GM23248 (cell line): ENCODE measurements at places on chromosomes 7 and 10. TPM values are rescaled to one million over a fixed set of nuclear protein-coding genes. Genes with fewer than 3 reads are reported as not detected.

DNA sequence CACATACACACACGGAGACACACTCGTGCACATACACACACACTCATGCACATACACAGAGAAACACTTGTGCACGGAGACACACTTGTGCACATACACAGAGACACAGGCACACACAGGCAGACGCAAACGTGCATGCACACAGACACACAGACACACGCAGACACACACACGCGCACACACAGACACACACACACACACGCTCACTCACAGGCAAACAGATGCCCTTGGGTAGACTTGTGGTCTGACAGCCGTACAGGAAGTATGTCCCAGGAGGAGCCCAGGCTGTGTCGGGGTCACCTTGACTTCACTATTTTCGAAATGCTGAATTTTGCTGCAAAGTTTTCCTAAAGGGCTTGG, 538.0 kb downstream of the DNAJB6 start:
- H3K27ac ChIP-seq = no peak overlapping the region
- no peak for DNase-seq
- no peaks in the 10 kb centered on the region for H3K36me3 ChIP-seq

- H3K36me3 ChIP-seq = no peaks in the 10 kb centered on the region
- no peaks in the 10 kb centered on the region for H3K27me3 ChIP-seq
- peak overlapping the region; percentile 84 for H3K27ac ChIP-seq
- H3K4me3 ChIP-seq = peak overlapping the region; percentile 66
- peaks cover 39% of the 10 kb centered on the region for H3K4me1 ChIP-seq
Measured at GRCh38 chr10:74189999-74190421, 39.0 kb downstream of the ADK start.

GRCh38 chr10:72260239-72260975, 13.3 kb upstream of the DDIT4 start:
- no peaks in the 10 kb centered on the region for H3K27me3 ChIP-seq
- H3K27ac ChIP-seq = peak overlapping the region; percentile 50
- H3K4me1 ChIP-seq = peaks cover 26% of the 10 kb centered on the region
- H3K36me3 ChIP-seq = no peaks in the 10 kb centered on the region

DNA sequence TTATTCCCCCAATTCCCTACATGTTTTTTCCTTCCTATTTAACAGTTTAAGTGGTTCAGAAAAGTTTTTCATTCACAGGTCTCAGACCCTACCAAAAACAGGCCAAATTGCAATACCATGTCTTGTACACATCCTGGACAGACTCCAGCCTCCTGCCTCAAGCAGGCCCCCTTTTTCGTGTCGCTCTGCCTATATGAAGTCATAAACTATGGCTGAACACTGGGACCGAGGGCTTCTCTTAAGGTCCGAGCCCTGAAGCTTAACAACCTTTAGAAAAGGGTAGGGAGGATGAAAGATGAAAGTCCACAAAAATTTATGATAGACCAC, 1.4 kb downstream of the FBXW4 start:
- H3K36me3 ChIP-seq = no peaks in the 10 kb centered on the region
- H3K4me3 ChIP-seq = peak overlapping the region; percentile 81
- DNase-seq = peak; percentile 80
- H3K27me3 ChIP-seq = no peaks in the 10 kb centered on the region
- peaks cover 11% of the 10 kb centered on the region for H3K4me1 ChIP-seq
- H3K27ac ChIP-seq = peak overlapping the region; percentile 80

- H3K4me1 ChIP-seq = no peaks in the 10 kb centered on the region
- no peak overlapping the region for H3K4me3 ChIP-seq
- no peaks in the 10 kb centered on the region for H3K27me3 ChIP-seq
- H3K36me3 ChIP-seq = peaks cover 18% of the 10 kb centered on the region; the same call in 1 of the 2 replicates
- no peak overlapping the region for H3K27ac ChIP-seq
Measured at GRCh38 chr7:35658606-35659201, 36.2 kb downstream of the HERPUD2 start.

GRCh38 chr7:30453921-30454320, 24.7 kb downstream of the NOD1 start:
- H3K27me3 ChIP-seq = no peaks in the 10 kb centered on the region
- DNase-seq = peak; percentile 18
- no peak overlapping the region for H3K4me3 ChIP-seq
- peaks cover 10% of the 10 kb centered on the region for H3K4me1 ChIP-seq
- H3K27ac ChIP-seq = no peak overlapping the region

CAV1 gene
- total RNA-seq = 1,062 and 1,092 TPM in 2 replicates

GRCh38 chr7:144649120-144649519, 186.7 kb downstream of the TPK1 start:
- H3K4me3 ChIP-seq = no peak overlapping the region
- no peak overlapping the region for H3K27ac ChIP-seq
- DNase-seq = no peak
- no peaks in the 10 kb centered on the region for H3K36me3 ChIP-seq

DNA sequence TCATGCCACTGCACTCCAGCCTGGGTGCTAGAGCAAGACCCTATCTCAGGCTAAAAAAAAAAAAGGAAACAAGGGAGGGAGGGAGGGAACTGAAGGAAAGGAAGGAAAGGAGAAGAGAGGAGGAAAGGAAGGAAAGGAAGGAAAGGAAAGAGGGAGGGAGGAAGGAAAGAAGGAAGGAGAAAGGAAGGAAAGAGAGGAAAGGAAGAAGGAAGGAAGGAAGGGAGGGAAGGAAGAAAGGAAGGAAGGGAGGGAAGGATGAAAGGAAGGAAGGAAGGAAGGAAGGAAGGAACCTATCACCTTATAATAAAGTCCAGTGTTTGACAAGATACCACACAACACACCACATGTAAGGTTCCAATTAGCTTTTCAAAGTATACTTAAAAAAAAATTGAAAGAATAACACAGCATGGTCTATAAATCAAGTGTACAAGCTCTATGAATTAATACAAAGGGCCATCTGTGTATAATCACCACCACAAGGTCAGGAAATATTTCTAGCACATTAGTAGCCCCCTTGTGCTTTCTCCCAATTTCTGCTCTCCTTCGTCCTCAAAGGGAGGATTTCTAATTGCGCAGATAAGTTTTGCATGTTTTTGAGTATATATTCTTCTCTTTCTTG, 26.4 kb downstream of the RNF216 start:
- peaks cover 33% of the 10 kb centered on the region for H3K36me3 ChIP-seq
- no peak overlapping the region for H3K4me3 ChIP-seq
- DNase-seq = no peak
- H3K4me1 ChIP-seq = peaks cover 8% of the 10 kb centered on the region
- H3K27me3 ChIP-seq = no peaks in the 10 kb centered on the region

LRIT2 gene
- total RNA-seq = not detected in 2 replicates

APBB1IP gene
- 7.3 and 9.4 TPM in 2 replicates for total RNA-seq

CLDN4 gene
- total RNA-seq = not detected in 2 replicates

PODXL gene
- total RNA-seq = 42.7 and 50.1 TPM in 2 replicates

DNA sequence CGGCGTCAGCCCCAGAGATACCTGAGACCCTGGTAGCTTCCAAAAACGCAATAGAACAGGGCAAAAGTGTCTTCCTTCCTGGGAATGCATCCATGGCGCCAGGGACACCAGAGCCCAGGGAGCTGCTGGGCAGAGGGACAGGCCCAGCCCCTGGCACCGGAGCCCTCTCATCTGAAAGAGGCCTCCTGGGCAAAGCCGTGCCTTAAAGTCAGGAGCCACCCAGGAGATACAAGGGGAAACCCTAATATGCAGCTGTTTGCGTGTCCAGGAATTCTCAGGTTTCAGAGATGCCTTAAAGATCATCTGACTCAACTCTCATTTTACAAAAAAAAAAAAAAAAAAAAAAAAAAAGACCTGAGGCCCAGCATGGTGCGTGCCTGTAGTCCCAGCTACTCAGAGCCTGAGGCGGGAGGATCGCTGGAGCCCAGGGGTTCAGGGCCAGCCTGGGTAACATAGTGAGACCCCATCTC, 28.0 kb downstream of the NUDT1 start:
- H3K4me1 ChIP-seq = peaks cover 6% of the 10 kb centered on the region
- no peak overlapping the region for H3K27ac ChIP-seq
- H3K27me3 ChIP-seq = no peaks in the 10 kb centered on the region
- no peak overlapping the region for H3K4me3 ChIP-seq
- no peak for DNase-seq

DNA sequence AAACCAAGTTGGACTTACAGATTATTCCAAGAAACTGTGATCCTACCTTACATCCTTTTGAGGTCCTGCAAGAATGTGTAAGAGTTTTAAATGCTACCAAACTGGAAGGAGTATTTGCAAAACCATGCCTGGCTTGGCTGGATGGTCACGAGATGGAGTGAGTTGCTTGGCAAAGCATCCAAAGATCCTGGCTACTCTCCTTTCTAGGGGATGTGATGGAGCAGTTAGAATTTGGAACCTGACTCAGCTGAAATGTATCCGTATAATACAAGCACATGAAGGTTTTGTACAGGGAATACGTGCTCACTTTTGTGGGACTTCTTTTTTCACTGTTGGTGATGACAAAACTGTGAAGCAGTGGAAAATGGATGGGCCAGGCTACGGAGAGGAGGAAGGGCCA, 13.3 kb upstream of the SYPL1 start:
- H3K4me1 ChIP-seq = peaks cover 13% of the 10 kb centered on the region
- no peak overlapping the region for H3K4me3 ChIP-seq
- H3K27ac ChIP-seq = no peak overlapping the region

OPALIN gene
- total RNA-seq = not detected in 2 replicates

DNA sequence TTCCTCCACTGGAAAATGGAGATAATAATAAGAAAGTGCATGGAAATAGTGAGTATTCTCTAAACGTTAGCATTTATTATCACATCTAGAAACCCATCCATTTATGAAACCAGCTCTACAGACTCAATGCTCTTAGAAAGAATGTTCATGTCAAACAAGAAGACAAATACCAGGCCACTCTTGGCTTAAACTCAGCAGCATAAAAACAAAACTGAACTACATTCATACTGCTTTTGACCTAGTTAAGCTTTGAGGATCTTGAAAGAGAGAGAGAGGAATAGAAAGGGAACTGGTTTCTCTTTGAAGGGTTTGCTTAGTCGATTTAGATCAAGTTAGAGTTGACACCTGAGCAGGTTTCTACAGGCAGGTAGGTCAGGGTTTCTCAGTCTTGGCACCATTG, 332.9 kb upstream of the PRKCQ start:
- H3K36me3 ChIP-seq = no peaks in the 10 kb centered on the region
- no peak overlapping the region for H3K27ac ChIP-seq
- no peaks in the 10 kb centered on the region for H3K4me1 ChIP-seq
- H3K27me3 ChIP-seq = peaks cover 15% of the 10 kb centered on the region; the same call in 1 of the 2 replicates
- H3K4me3 ChIP-seq = no peak overlapping the region
